ENCODE measurements at places on chromosomes 2 and 18.

- no peak for DNase-seq
Measured at GRCh38 chr2:163808406-163808805, 72.6 kb upstream of the FIGN start.

- no peak for DNase-seq
Measured at GRCh38 chr18:3709205-3709604, 259.2 kb downstream of the TGIF1 start.

DNA sequence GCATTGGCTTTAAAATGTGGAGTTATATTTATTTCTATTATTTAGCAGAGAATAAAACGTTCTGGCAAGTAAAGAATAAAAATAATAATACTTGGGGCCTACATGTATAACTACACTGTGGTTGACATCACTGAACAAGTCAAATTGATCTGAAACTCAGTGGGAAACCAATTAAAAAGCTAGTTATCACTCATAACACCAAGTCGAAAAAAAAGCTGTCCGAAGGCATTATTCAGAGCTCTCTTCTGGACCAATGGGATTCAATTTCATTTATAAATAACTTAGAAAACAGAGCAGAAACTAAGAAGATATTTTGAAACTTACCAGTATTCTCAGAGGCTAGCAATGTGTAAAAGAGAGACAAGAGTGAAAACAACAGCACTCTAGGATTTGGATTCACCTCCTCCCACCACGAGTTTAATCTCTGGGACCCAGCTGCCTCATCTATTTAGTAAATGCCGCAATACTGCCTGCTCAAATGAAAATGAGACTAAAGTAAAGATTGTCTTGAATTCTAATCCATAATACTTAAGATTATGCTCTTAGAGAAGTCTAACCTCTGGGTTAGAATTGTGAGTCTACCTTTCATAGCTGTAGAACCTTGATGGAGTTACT, 128.4 kb downstream of the NBAS start:
- no peak for DNase-seq

GRCh38 chr2:239520811-239521517, 120.1 kb upstream of the HDAC4 start:
- no peak for DNase-seq
